Stimulated activated CD4-positive, alpha-beta T cell treated with anti-CD3 and anti-CD28 coated beads, Interleukin-1b, Interleukin-23, amount 100 ng/mL, for 1 hour (primary cell): ENCODE measurements at places on chromosomes 6 and 20.

GRCh38 chr6:16437095-16437494 lies 198.7 kb downstream of the GMPR start:
- DNase-seq = no peak

DNA sequence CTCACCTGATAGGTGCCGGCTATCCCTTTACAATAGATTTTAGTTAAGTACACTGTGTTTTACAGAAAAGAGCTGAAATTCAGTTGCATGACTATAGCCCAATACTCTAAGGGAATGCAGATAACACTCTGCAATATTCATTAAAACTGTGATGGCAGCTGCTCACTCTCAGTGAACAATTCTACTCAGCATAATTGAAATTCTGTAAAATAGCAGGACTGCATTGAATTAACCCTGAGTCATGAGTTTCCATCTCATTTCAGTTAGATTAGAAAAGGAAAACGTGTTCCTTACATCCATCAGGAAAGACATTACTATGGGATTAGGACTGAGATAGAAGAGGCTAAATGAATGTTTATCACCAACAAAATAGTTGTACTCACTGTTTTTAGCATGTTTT lies 613.3 kb upstream of the JAG1 start:
- no peak for DNase-seq

- DNase-seq = no peak
These were observed 73.7 kb upstream of the HIVEP1 start for GRCh38 chr6:11938285-11938890.

DNA sequence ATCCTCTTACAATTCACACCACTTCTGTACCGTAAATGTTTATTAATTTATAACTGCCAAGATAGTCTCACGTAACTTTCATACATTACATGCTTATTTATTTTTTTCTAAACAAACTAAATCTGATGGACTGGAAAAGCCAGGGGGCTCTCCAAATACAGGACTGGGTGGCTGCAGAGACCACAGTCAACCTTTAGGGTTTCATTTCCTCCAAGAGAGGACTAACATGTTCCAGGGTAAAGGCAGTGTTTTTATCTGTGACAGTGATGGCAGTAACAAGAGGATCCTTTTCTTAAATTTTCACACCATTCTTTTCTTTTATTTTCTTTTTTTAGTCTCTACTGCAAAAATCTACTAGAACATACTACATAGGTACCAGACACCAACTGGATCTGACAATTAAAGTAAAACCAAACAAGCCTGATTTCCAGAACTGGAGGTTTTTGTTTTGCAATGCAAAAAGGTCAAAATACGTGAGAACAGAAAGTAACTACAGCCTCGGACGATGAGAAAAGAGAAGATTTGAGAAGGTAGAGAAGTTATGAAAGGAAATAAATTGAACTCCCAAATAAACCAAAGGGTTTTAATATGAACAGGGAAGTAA lies 1.2 kb downstream of the LMBRD1 start:
- DNase-seq = no peak

- DNase-seq = no peak
These were observed 25.2 kb downstream of the SNPH start for GRCh38 chr20:1291191-1291741.

- no peak for DNase-seq
These were observed 52.7 kb downstream of the SOD2 start for GRCh38 chr6:159640322-159640721.

- no peak for DNase-seq
These were observed 1.9 kb upstream of the FUCA2 start for GRCh38 chr6:143513410-143513809.

DNA sequence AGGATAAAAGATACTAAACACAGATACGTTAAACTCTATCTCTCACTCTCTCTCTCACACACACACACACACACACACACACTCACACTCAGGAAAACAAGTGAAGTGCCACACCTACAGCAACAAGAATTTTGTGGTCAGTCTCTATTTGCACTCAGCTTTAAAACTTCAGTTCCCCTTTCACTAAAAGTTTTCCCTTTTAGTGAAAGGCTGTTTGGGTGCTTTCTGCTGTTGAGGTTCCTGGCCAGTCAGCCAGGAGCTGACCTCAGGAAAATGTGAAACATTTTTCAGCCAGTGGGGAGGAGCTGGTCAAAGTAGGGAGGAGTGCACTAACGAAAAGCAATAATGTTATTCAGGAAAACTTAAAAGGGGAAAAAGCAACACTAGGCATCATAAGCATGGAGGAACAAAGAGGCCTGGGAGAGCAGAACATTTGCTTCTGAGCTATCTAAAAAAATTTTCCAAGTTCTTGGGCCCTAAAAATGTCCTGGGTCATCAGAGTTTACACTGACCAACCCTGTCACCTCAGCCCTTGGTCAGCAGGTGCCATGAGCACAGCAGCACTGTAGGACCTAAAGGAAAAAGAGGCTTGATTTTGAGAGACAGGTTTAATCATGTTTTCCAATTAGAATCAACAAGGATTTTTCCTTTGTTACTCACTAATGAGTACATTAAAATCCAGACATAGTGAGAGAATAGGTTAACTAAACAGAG lies 30.7 kb upstream of the NT5E start:
- no peak for DNase-seq

- DNase-seq = no peak
These were observed 15.9 kb upstream of the PCSK2 start for GRCh38 chr20:17210983-17211382.

GRCh38 chr6:130893766-130894165 lies 66.6 kb downstream of the SMLR1 start:
- no peak for DNase-seq

DNA sequence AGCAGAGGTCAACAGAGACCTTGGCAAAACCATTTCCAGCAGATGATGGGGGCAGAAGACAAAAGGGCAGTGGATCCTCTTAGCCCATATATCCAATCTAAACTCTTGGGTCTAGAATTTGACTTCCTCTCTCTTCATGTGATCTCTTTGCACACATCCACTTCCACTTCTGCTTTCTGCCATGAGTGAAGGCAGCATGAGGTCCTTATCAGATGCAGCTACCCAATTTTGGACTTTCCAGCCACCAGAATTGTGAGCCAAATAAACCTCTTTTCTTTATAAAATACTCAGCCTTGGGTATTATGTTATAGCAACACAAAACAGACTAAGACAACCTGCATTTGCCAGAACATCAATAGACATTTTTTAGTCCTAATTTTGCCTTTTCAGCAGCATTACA lies 191.6 kb downstream of the ADAT2 start:
- no peak for DNase-seq

DNA sequence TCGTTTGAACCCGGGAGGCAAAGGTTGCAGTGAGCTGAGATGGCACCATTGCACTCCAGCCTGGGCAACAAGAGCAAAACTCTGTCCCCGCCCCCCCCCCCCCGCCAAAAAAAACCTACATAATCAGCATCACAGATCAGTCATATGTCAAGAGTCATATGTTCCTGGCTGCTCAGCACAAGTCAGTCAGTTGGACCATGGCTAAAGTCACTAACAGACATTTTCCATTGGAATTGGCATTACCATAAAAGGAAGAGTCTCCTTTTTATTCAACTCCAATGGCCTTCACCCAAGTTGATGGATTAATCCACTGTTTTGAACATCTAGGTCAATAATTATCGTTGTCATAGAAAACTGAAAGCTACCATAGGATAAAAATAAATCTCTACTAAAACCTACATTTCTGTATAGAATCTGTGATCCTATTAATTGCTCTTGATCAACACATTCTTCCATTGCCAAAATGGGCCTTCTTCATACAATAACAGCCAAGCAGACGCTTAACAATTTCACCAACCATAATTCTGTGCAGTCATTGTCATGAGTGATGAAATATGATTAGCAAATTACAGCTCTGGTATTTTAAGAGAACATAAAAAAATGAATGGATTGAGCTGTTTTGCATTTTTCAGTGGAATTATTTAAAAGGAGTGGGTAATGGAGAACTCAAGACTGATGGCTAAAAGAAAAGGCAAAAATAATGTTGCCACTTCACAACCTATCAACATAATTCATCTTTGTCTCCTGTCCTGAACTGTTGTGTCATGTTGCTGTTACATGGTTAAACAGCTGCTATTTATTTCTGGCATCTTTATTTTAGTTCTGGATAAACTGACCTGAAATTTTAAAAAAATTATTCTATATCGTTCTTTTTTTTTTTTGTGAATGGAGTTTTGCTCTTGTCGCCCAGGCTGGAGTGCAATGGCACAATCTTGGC lies 555.5 kb upstream of the JARID2 start:
- DNase-seq = no peak

DNA sequence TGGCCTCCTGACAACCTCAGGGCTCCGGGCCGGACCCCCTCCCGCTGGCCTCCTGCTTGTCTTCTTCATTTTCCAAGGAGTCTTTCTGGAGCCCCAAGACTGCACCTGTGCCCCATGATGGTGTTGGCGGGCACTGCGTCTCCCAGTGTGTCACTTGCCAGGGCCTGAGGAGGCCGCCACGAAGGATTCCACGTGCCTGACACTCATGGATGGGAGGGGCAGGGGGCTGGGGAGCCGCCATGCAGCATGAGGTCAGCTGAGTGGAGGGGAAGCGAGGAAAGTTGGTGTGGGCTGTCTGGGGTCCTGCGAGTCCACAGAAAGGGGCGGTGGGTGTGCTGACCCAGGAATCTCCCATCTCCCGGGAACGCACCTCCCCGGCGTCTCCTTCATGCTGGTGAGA lies 165.7 kb downstream of the SMOC2 start:
- no peak for DNase-seq

GRCh38 chr6:16284472-16284871 lies 46.1 kb downstream of the GMPR start:
- DNase-seq = no peak

DNA sequence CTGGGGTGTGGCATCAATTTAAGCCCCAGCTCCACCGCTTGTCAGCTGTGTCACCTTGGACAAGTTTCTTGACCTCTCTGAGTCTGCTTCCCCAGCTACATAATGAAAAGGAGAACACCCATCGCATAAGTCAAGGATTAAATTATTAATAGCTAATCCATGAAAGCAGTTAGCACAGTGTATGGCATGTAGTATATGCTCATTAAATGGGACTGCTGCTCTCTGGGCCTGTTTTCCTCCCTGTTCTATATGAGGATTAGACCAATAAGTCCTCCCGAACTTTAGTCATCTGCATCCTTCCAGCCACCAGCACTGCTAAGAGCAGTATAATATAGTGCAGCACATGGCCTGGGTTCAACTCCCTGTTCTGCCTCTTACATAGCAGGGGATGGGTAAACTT lies 19.7 kb downstream of the ETV7 start:
- DNase-seq = no peak

GRCh38 chr6:28090917-28091586 lies 10.7 kb downstream of the ZNF165 start:
- DNase-seq = no peak

GRCh38 chr6:125300992-125301434 lies 754 bp downstream of the HDDC2 start:
- DNase-seq = no peak

GRCh38 chr20:19096843-19097242 lies 115.6 kb upstream of the SLC24A3 start:
- DNase-seq = no peak

GRCh38 chr20:41261260-41261659 lies 56.3 kb downstream of the ZHX3 start:
- no peak for DNase-seq

DNA sequence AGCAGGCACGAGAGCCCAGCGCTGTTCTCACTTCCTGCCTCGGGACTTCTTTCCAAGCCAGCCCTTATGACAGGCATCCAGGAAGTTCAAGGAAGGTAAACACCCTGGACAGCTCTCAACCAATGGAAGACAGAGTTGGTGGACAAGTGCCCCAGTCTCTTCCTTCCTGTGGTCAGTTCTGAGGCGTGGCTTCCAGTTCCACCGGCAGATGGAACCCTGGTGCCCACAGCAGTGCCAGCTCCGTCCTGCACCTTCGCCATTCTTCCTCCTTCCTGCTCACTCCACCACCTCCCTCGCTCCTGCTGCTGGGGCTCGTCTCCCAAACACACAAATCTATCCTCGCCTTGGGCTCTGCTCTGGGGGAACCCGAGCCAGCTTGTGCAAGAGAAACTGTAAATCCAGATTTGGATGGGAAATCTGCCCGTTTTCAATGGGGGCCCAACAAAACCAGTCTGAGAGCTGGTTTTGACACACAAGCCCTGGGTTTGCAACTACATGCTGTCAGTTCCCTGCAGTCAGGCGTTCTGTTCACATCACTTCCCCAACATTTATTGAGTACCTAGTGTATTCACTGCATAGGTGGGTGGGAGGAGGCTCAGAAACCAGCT lies 162.7 kb downstream of the GRM4 start:
- no peak for DNase-seq

DNA sequence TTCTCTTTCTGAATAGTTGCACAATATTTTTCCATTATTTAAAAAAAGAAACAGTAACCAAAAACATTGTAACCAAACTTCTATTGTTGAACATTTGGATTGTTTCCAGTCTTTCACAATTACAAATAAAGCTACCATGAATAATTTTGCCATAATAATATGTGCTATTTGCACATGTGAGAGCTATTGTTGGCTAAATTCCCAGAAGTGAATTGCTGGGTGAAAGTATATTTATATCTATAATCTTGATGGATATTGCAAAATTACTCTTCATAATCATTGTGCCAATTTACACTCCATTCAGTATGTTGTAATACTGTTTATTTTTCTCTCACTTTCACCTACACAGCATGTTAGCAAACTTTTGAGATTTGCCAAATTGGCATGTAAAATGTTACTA lies 36.6 kb upstream of the SLC22A16 start:
- no peak for DNase-seq

GRCh38 chr6:112054555-112055190 lies 769 bp downstream of the CCN6 start:
- DNase-seq = no peak

DNA sequence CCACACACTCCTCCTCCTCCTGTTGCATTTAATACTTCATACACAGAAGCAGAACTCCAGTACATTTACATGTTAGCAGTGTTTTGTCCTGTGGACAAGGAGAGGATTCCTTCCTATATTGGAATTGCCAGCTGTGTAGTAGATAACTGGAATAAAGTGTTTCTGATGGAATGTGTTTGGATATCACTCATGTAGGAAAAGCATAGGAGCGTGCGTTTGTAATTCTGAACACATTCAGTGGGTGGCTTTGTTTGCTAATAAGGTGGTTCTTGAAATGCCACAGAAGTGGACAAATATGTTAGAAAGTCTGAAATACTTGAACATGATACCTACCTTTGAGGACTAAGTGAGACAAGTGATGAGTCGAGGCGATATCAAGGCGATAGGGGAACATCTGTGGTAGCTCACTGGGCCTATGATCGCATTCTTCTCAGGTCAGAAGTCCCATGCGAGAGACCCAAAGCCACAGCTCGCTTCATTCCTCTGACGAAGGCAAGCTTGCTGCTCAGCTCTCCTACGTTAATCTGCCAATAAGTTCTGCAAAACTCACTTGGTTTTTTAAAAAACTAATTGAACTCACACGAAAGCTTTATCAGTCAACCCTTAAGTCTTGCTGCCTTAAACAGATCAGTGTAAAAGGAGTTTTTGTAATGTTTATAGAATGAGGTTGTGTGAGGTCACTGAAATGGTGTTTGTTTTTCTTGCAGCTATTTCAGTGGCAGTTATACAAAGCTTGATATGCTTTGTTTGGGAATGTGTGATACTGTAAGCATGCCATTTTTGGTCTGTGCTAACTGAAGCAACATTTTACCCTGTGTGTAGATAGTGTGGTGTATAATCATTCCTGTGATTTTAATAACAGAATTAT lies 159.9 kb downstream of the SOX4 start:
- DNase-seq = no peak
